ENCODE measurements at places on chromosomes 2 and 18. TPM values are rescaled to one million over a fixed set of nuclear protein-coding genes. Genes with fewer than 3 reads are reported as not detected.

SERPINB10 gene
- not detected for polyA plus RNA-seq

DCTN1 gene
- polyA plus RNA-seq = 155 TPM

ZNF521 gene
- 9.5 TPM for polyA plus RNA-seq

NEB gene
- polyA plus RNA-seq = 1.5 TPM

ASB18 gene
- not detected for polyA plus RNA-seq

PROKR1 gene
- polyA plus RNA-seq = 1.3 TPM

GEN1 gene
- 6.9 TPM for polyA plus RNA-seq

SP110 gene
- polyA plus RNA-seq = 3.1 TPM

Data from H1 (cell line).